Right renal pelvis (tissue), 4 donors: ENCODE measurements at places on chromosomes 3 and 15. TPM values are rescaled to one million over a fixed set of nuclear protein-coding genes. Genes with fewer than 3 reads are reported as not detected.

Gene NANOGP8
- polyA plus RNA-seq = 0.29 TPM

DNA sequence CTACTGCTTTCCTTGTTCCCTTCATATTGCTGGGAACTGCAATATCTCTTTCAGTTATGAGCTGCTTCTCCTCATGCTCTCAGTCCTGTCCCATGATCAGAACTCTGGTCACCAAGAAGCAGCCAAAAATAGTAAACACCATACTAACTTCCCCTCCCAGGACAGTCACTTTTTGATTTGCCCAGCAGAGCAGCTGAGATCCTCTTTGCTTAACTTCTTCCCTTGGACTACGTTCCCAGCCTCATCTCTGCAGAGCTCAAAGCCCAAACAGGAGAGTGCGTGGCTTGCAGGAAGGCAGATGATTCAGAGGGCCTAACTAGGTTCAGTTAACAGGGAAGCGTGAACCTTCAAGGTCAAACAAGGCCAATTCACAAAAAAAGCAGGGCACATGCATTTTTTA, 153.2 kb downstream of the CTNNB1 start:
- DNase-seq = no peak

Gene LAMB2
- polyA plus RNA-seq = 376 TPM

DNA sequence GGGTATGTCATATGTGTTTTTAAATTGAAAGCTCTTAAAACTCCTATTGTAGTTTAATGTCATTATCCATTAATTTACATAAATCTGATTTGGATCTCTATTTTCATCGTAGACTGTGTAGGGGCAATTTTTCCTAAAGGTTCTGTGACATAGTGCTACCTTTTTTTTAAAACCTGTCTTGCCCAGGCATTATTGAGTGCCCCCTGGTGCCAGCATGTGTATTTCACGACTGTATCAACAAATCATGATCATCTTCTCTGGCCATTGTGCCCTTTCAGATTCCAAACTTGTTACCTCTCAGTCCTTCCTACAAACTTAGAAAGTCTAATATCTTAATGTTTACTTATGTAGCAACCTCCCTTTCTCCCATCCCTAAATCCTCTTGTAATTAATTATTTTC, 97.2 kb upstream of the FLNB start:
- no peak for DNase-seq

DNA sequence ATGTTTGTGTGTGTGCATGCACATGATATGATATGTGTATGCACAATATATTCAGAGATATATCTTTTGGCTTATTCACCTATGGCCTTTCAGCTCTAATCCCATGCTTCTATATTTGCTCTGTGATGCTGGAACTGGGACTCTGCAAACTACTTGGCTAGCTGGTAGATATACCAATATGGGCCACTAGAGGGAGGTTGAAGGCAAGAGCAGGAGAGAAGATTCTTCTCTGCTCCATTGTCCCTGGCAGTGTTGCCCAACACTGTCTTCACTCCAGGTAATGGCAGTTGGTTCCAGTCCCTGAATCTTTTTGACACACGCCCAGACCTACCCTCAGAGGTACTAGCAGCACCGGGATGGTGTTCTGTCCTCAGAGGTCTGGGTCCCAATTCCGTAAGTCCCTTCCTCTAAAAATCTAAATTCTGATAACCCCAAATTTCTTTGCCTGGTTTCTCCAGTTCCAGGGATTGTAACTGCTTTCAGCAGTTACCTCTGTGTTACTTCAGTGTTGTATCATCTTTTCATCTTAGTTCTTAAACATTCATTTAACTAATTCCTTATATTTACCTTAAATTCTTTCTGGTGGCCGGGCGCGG, 44.7 kb downstream of the GTPBP8 start:
- DNase-seq = no peak

GRCh38 chr15:43151688-43152087, 18.3 kb downstream of the TMEM62 start:
- no peak for DNase-seq

DNA sequence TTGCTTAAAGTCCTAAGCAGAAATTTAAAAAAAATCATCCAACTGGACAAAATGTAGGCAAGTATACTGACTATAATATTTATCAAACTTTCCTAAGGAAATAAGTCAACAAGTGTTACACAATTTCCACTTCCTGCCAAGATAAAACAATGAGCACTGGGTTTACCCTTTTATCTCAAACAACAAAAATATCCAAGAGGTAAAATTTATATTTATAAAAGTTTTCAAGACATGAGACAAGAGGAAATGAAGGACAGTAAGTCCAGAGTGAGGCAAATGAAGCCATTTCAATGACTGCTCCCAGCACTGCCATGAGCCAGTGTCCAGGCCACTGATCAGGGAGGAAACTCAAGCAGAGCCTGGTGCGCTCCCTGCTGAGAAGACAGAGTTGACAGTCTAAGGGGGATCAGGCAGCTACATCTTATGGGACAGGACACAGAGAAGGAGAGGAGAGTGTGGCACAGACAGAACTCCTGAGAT, 439.4 kb downstream of the RAP2B start:
- DNase-seq = no peak

GRCh38 chr3:56459104-56459496, 9.2 kb downstream of the ERC2 start:
- DNase-seq = no peak

Gene GOLGA8F
- not detected for polyA plus RNA-seq

Gene HES1
- polyA plus RNA-seq = 98.2 TPM
